ENCODE measurements at places on chromosomes 3 and 15.

- no peak for DNase-seq
Measured at GRCh38 chr3:70471464-70472342, 159.3 kb upstream of the MDFIC2 start.

DNA sequence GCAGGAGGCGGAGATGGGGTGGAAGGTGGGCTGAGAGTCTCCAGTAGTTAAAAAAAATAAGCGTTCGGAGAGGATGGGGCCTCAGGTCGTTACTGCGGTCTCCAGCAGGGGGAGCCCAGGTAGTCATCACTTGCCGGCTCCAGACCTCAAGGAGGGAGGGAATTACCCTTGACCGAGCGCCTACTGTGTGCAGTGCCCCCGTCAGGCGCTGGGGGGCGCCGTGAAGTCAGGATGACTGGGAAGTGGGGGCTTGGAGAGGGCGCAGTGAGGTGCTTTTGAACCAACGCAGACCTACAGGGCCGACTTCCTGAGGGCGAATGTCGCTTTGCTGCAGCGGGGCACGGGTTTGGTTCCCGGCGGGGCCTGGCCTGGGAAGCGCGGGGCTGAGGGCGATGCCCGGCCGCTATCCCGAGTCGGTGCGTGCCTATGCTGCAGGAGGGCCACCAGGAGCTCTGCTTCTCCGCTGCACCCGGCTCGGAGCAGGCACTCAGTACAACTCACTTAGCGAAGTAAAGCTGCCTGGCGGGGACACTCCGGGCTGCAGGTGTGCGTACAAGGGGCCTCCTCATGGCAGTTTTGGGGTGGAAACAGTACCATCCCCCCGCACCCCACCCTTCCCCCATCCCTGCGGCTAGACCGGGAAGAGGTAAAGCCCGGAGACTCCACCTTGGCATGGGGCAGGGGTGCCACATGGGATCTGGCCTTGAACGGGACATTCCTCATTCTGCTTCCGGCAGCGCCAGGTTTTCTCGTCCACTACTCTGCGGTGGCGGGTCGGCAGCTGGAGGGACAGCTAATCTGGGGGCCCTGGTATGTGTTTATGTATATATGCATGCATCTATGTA, 79.8 kb downstream of the RHCG start:
- no peak for DNase-seq

DNA sequence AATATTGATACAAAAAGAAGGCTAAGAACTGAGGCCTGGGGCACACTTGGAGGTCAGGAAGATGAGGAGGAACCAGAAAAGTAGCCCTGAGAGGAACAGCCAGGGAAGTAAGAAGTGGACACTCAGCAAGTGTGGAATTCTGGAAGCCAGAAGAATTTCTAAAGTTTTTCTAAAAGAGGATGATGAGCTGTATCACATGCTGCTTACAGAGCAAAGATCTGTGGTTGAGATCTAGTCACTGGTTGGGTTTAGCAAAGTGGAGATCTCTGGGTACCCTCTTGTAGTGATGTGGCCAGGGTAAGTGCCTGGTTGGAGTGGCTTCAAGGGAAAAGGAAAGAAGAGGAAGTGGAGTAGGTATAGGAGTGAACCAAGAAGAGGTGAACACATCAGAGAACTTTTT, 95.4 kb upstream of the DAZL start:
- DNase-seq: no peak

DNA sequence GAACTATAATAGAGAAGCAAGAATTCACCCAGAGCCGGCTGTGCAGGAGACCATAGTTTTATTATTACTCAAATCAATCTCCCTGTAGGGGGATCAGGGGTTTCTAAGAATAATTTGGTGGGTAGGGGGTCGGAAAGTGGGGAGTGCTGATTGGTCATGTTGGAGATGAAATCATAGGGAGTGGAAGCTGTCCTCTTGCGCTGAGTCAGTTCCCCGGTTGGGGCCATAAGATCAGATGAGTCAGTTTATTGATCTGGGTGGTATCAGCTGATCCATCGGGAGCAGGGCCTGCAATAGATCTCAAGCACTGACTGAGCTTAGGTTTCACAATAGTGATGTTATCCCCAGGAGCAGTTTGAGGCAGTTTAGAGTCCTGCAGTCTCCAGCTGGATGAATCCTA, 97.0 kb upstream of the SNRPN start:
- DNase-seq: no peak

GRCh38 chr15:91142106-91142744, 42.2 kb downstream of the SV2B start:
- no peak for DNase-seq

- DNase-seq: no peak
Measured at GRCh38 chr15:69823223-69823907, 274.4 kb downstream of the TLE3 start.

GRCh38 chr3:144363856-144364255, 392.2 kb downstream of the DIPK2A start:
- no peak for DNase-seq

DNA sequence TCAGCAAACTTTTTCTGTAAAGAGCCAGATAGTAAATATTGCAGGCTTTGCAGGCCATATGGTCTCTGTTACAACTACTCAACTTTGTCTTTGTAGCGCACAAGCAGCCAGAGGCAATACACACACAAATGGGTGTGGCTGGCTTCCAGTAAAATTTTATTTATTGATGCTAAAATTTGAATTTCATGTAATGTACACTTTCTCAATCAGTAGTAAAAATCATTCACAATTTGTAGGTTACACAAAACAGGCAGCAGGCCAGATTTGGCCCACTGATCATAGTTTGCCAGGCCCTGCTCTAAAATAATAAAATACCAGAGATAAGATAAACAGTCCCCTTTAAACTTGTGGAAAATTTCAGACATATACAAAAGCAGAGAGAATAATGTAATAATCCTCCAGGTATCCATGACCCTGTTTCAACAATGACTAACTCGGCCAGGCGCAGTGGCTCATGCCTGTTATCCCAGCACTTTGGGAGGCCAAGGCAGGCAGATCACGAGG, 330.3 kb downstream of the SHQ1 start:
- peak; percentile 6 for DNase-seq

- no peak for DNase-seq
Measured at GRCh38 chr3:122395582-122395981, 11.6 kb downstream of the FAM162A start.

DNA sequence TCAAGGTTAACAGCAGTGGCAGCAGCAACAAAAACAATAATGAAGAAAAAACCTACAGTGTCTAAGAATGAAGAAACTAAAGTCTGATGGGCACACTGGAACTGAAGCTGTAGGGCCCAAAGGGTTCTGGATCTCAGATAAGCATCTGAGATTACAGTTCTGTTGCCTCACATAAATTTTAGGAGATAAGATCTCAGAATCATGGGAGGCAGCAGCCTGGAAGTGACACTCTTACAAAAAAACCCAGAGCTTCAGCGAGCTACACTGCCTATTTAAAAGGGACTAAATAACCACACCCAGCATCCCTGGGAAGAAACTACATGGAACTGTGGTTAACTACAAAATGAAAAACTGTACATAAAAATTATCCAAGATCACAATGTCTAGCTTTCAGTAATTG, 61.2 kb downstream of the PLD1 start:
- DNase-seq: no peak

DNA sequence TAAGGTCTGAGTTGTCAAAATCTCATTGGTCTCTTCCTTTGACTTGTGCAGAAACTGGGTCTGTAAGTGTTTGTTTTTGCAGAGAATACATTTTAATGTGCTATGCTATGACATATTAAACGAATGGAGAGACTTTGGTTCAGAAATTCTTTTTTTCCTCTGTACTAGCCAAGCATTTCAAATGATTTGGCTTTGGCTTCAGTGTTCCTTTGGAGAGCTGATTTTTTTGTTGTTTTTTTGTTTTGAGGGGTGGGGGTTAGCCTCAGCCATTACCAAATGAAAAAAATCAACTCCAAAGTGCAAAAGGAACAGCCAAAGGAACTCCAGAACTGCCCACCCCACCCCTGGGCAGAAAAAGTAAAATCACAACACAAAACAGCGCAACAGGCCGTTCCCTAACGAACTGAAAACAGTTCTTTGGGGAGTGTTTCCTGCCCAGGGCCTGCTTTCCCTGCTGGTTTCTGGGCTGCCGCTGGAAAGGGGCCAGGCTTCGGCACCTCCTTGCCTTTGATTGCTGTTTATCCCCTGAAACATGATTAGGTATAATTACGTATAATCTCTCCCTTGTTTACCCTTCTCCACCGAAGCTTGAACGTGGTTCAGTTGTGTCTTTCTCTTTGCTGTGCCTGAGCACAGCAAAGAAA, 57.6 kb upstream of the NEO1 start:
- no peak for DNase-seq

- no peak for DNase-seq
Measured at GRCh38 chr3:191972714-191973398, 511.9 kb downstream of the PYDC2 start.
